Stimulated activated effector memory CD8-positive, alpha-beta T cell treated with anti-CD3 and anti-CD28 coated beads, Interleukin-12 subunit alpha, Interleukin-12 subunit beta, amount 100 ng/mL, for 72 hours (primary cell): ENCODE measurements at places on chromosomes 11 and 22.
A peak's percentile ranks its signal among the peaks of the same experiment; 100 is the strongest.

GRCh38 chr11:56558574-56558973 is 15.5 kb upstream of the OR5M11 start:
- DNase-seq = no peak

DNA sequence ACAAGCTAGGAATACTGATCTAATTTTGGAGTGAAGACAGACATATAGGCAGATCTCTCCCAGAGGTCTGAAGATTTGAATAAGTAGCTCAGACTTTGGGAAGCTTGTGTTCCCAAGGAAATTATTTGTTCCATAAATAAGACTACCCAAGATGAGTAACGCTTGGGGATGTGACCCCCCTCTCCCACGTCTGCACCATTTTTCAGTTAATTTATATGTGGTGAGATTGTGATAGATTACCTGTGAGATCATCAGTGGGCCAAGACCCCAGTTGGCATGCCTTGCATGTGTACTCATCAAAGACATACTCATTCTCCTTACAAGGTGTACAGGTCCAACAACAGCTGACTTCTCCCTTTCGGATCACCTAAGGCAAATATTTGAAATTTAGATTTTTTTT is 252.8 kb upstream of the CTSC start:
- no peak for DNase-seq

GRCh38 chr11:46247659-46248058 is 29.8 kb upstream of the CREB3L1 start:
- no peak for DNase-seq

DNA sequence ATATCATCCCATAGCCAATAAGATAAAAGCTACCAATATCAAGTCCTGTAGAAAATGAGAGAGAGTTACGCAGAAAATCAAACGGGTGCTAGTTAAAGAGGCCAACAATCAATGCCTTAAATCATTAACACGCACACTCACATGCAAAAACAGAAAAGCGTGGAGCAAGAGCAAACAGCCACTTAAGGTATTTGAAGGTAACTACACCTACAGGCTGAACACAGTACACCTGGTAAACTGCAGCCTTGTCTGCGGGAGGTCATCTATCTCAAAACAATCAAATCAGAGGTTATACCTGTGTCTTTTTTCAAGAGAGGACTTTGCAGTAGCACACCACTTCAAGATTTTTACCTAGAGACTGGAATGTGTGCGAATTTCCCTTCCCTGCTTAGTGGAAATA is 23.6 kb downstream of the SLC35F2 start:
- DNase-seq = no peak

DNA sequence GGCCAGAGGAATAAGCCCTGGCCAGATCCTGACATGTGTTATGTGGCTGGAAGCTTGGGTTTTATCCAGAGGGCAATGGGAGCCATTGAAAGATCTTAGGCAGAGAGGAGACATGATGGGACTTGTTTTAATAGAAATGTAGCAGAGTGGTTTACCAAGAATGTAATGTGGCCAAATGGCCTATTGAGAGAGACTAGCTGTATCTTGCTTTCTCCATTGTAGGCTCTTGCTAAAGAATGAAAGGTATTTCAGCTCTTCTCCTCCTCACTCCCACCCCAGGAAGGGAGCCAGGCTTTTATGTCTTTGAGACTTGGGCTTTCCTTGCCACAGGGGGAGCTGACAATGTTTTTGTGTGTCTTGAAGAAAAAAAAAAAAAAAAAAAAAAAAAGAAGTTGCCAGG is 82.3 kb downstream of the TRIM29 start:
- no peak for DNase-seq

DNA sequence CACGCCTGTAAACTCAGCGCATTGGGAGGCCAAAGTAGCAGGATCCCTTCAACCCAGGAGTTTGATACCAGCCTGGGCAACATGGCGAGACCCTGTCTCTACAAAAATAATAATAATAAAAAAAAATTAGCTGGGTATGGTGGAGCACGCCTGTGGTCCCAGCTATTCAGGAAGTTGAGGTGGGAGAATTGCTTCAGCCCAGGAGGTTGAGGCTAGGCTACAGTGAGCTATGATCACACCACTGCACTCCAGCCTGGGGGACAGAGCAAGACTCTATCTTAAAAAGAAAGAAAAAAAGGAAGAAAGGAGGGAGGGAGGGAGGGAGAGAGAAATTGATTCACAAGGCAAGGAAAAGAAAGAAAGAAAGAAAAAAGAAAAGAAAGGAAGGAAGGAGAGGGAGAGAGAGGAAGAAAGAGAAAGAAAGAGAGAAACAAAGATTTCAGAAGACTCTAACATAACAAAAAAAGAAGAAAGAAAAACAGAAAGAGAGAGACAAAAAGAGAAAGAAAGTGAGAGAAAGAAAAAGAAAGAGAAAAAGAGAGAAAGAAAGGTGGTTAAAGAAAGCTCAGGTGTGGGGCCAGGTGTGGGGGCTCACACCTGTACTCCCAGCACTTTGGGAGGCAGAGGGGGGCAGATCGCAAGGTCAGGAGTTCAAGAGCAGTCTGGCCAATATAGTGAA is 37.3 kb upstream of the MYH9 start:
- no peak for DNase-seq

DNA sequence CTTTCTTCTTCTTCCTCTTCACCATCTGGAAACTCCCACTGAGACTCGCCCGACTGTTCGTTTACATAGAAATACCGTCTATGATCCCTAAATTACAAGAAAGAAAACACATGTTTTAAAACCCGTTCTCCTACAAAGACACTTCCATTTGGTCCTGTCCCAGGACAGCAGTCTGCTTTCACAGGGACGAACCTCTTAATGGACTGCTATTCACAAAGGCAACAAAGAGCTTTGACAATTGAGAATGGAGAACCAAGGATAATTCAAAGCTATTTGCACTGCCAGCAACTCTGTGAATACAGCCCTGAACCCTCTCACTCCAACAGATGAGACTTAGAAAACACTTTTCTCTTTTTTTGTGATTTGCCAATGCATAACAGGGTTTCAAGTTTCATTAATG is 16.3 kb upstream of the AGBL2 start:
- DNase-seq = no peak

DNA sequence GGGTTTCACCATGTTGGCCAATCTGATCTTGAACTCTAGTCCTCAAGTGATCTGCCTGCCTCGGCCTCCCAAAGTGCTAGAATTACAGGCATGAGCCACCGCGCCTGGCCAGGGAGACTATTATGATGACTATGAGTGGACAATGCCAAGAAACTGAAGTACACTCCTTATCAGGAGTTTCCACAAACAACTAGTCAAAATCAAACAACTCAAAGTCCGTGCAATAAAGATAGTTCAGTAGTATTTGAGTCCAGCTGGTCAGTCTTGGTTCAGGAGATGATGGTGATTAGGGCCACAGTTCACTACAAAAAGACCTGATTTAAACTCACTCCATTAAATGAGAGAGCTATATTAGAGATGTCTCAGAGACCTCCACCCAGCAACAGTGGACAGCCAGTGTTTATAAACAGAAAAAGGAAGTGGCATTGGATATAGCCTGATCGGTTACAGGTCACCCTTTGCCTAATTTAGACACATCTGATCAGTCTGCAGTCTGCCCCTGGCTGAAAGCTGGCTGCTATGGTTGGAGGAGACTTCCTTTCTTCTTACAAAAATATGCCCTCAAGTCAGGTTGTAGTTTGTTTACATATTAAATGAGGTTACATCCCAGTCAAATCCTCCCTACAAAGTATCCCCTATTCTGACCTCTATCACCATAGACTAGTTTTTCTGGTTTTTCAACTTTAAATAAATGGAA is 17.0 kb downstream of the CD3E start:
- DNase-seq = no peak

- DNase-seq = no peak
These were observed 2.7 kb upstream of the ARHGAP42 start for GRCh38 chr11:100684101-100685065.

DNA sequence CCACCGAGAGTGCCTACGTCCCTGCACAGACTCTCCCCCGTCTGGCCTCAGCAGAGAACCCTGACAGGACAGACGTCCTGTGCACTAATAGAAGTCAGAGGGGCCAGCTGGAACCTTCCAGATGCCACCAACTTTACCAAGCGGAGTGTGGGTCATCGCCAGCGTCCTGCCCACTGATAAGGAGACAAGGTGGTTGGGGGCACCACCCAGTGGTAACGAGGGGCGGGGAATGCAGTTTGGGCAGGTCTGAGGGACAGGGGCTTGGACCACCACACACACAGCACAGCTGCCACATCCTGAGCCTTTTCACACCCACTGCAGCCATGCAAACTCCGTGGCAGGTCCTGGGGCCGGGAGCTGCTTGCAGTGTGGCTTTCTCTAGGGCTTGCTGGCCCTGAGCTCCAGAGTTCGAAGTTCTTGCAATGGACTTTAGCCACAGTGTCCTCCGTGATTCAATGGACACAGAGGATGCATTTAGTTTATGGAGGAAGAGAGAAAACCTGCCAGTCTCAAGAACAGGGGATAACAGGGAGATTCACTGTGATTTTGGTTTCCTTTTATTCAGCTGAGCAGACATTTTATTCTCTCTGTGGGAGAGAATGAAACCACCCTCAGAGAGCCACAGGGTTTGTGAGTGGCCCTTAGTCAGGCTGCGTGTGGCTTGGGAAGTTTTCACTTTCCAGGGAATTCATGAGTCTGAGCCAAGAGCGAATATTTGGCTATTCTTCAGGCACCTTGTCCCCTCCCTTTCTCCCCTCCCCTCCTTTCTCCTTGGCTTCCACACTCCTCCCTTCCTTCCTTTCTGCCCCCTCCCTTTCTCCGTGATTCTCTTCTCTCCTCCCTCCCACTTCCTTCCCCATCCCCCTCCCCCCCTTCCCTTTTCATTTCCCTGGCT is 13.1 kb downstream of the MRGPRG start:
- DNase-seq = no peak

DNA sequence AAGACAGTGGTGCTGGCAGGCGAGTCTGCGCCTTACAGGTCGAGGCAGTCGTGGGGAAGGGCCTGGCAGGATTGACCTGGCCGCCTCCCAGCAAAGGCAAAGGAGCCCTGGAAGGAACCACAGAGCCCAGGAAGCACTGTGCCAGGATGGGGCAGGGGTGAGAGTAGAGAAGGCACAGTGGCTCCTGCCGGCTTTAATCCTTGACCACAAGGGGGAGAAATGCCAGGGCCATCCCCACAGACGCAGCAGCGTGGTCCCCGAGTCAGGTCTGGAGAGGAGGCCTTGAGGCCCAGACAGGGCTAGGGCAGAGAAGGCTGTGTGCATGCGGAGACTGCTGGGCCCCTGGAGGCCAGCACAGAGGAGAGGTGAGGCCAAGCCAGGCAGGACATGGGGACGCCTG is 9.9 kb upstream of the NDUFS8 start:
- DNase-seq = no peak

DNA sequence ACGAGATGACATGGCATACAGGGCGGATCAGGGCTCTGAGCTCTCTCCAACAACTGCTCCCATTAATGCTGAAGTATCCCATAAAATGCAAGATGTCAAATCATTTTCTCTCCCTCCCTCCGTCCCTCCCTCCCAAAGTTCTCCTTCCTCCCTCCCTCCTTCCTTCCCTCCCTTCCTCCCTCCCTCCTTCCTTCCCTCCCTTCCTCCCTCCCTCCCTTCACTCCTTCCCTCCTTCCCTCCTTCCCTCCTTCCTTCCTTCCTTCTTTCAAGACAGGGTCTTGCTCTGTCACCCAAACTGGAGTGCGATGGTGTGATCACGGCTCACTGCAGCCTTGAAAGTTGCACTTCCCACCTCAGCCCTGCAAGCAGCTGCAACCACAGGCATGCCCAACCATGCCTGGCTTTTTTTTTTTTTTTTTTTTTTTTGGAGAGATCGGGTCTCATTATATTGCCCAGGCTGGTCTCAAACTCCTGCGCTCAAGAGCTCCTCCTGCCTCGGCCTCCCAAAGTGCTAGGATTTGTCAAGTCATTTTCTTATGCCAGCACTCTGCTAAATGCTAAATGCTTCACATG is 38.2 kb downstream of the TXN2 start:
- no peak for DNase-seq

GRCh38 chr22:35660291-35661127 is 12.3 kb downstream of the APOL6 start:
- DNase-seq = no peak

DNA sequence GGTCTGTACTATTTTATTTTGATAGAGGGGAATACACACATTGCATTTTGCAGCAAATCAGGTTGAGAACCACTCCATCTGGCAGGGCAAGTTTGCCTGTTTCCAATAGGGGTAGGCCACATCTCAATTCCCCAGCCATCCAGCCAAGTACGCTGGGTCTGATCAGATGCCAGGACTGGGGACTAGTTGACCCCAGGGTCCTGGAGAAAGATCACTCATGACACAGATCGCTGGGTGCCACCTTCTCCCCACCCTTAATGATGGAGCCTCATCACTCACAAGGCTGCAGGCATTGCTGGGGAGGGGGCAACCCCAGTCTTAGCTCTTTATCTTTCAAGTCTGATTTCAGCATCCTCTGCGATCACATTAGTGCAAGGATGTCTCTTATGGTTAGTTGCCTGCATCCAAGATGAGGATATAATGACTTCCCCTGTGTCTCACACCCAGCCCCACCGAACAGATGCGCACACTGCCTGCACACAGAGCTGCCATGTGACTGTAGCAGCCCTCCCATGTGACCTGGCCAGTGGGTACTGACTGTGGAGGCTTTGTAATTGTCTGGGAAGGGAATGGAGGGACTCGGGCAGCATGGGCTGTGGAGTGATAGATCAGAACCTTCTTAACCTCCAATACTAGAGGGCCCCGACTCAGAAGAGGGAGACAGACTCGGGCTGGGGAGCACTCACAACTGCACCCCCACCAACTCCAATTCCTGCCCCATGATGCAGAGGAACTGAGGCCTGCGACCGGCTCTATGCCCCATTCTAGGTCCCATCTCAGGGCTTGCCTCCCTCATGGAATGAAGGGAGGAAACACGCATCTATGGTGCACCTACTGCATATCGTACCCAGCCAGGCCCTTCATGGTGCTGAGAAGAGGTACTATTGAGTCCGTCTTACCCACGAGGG is 155.8 kb downstream of the DSCAML1 start:
- no peak for DNase-seq

DNA sequence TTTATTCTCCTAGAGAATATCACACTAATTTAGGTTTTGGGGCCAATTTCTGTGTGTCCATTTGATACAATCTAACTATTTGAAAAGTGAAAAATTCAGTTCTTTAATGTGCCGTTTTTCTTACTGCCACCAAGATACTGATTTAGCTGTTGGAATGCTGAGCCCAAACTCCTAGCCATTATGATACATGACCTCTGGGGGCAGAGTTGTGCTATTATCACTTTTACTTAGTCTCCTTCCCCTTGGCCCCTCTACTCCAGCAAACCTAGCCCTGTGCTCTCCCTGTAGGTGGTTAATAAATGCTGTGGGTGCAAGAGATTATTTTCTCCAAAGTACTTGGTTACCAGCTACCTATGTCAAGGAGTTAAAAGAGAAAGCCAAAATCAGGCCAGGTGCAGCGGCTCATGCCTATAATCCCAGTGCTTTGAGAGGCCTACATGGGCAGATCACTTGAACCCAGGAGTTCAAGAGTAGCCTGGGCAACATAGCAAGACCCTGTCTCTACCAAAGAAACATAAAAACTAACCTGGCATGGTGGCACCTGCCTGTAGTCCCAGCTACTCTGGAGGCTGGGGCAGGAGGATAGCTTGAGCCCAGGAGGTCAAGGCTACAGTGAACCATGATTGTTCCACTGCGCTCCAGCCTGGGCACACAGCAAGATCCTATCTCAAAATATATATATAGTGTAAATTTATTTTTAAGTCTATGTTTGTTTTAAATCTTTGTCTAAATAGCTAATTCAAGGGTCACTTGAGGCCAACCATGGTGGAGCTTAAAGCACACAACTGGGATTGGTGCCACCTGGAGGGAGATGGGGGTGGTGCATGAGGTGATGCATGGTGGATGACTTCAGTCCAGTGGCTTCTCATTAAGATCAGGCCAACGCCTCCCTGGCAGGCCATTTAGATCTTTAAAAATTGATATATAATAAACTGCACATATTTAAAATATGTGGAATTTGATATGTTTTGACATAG is 193.2 kb upstream of the PLET1 start:
- peak; percentile 27 for DNase-seq
